CD4-positive, alpha-beta T cell treated with Interleukin-10 for 1 hour (primary cell): ENCODE measurements at places on chromosomes 5 and 9.
A peak's percentile ranks its signal among the peaks of the same experiment; 100 is the strongest.

DNA sequence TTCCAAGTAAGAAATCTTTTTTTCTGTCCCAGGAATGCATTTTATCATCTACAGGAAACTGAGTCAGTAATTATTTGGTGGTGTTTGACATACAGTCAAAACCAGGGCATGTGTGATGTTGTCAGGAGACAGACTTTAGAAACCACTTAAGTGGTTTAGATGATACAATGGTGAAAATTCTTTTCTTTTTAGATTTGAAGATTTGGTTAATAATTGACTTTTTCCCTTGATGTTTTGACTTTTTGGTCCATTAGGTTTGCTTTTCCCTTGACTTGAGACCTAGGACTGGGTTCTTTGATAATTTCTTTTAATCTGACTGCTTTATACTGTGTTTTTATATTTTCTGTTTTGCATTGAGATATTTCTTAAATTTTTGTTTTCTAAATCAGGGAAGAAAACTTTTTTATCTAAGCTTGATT, 85.2 kb downstream of the RASGRF2 start:
- no peak for DNase-seq

DNA sequence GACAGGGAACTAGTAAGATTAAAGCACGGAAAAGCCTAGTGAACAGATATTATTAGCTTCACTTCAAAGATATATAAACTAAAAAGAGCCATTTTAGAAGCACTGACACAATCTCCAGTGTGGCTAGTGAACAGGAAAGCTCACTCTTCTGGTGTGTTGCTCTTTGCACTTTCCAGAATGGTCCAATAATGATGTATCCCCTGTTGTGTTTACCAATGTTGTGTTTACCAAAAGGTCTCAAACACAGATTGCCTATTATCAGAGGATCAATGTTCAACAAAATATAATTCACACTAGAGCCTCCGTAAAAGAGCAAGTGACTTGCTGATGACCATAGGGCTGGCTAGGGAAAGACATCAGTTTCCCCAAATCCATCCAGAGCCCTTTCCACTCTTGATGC, 11.6 kb downstream of the KLHL3 start:
- DNase-seq = no peak

DNA sequence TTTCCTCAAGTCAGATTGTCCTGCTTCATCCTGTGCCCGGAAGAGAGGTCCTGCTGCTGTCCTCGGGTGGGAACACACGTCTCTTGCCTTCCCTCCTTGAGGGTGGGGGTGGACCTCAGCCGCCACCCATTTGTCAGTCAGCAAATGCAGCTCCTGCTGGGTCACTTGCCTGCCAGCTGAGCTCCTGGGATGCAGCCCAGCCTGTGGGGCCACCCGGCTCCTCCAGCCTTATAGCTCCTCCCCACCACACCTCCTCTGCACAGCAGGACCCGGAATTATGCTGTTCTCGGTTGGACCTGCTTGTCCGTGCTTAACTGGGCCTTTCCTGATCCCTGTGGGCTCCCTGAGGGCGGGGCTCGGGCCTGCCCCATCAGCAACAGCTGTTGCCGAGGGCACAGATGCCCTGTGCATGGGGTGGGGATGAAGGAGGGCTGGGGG, 52.7 kb downstream of the RXRA start:
- no peak for DNase-seq

GRCh38 chr5:80184235-80185023, 71.4 kb downstream of the SERINC5 start:
- no peak for DNase-seq

GRCh38 chr5:52356311-52356918, 431.3 kb upstream of the ITGA1 start:
- no peak for DNase-seq

DNA sequence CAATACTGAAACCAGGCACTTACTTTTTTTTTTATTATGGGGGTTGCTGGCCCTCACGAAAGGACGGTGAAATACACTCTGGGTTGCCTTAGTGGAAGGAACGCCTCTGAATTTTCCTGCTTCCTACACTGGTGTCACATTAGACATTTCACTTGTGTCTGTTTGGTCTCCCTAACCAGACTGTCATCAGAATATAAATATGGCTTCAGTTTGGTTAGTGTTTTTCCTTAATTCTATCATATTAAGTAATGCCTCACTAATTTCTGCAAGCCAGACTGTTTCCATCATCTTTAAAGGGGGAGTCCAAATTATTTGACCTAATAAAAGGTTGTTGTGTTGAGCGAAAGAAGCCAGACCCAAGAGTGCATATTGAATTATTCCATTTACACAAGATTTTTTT, 4.7 kb downstream of the GLIS3 start:
- DNase-seq = no peak

- no peak for DNase-seq
Observed at GRCh38 chr9:109100543-109101201, 19.1 kb downstream of the TMEM245 start.

GRCh38 chr5:123460296-123460729, 37.1 kb upstream of the CEP120 start:
- DNase-seq = peak; percentile 39

DNA sequence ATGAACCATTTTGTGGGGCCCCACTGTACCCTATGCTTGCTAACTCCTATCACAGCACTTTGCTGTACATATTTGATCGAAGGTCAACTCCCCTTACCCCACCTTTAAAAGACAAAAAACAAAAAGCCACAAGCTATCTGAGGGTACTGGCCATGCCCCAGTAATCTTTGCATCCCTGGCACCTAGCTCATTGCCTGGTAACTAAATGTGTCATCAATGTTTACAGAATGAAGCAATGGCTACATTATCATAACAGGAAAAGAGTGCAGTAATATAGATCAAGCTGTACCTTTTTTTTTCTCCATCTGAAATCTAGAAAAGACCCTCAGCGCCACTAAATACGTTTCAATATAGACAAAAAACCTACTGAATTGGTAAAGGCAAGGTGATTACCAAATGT, 188.0 kb downstream of the ELAVL2 start:
- DNase-seq = no peak

DNA sequence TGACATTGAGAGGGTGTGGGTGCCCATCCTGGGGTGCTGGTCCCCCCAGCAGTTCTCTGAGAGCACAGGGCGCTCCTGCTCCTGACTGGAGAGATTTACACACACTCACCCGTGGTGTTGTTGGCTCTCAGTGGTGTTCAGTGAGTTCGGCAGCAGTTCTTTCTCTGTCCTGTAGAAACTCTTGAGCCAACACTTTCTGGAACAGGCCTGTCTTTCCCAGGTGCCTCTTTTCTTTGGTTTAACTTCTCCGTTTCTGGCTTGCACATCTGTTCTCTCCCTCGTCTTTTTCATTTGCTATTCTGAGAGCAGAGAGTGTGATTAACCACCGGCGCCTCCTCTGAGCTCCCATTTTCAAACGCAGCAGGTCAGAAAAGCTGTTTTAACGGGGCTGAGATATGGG, 284.5 kb downstream of the IRX2 start:
- DNase-seq = no peak

- DNase-seq = no peak
Observed at GRCh38 chr5:155750101-155750500, 576.9 kb upstream of the SGCD start.

DNA sequence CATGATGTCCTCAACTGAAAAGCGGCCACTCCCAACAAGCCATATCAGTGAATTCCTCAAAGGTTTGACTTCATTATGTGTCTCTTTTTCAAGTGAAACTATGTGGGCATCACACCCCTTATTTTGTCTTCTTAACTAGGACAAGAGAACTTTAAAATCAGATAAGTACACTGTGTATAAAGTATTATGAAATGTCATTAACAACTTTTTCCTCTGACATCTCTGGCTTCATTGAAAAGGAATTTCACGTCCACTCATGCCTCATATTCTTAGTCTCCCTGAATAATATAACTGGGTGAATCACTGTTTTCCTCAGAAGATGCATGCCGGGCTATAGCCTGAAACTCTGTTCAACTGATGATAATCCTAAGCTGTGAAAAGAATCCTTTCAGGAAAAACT, 415.8 kb downstream of the ACTL7B start:
- DNase-seq = no peak

- DNase-seq = no peak
Observed at GRCh38 chr9:137272241-137273094, 5.1 kb upstream of the TOR4A start.

DNA sequence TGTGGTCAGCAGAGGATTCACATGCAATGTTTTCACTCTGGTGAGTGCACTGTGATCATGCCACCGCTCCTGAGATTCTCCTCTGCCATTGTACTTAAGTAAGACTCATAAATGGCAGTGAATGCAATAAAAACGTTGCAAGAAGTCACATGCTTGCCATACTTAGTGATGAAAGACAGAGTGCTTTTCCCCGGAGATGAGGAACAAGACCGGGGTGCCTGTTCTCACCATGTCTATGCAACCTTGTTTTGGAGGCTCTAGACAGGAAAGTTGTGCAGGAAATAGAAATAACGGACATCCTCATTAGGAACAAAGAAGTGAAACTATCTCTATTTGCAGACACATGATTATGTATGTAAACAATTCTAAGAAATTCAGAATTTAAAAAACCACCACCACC, 84.7 kb upstream of the IRX2 start:
- DNase-seq = no peak

- DNase-seq = no peak
Observed at GRCh38 chr9:86809759-86810367, 137.4 kb downstream of the GAS1 start.

- no peak for DNase-seq
Observed at GRCh38 chr5:11733185-11733839, 170.9 kb downstream of the CTNND2 start.

DNA sequence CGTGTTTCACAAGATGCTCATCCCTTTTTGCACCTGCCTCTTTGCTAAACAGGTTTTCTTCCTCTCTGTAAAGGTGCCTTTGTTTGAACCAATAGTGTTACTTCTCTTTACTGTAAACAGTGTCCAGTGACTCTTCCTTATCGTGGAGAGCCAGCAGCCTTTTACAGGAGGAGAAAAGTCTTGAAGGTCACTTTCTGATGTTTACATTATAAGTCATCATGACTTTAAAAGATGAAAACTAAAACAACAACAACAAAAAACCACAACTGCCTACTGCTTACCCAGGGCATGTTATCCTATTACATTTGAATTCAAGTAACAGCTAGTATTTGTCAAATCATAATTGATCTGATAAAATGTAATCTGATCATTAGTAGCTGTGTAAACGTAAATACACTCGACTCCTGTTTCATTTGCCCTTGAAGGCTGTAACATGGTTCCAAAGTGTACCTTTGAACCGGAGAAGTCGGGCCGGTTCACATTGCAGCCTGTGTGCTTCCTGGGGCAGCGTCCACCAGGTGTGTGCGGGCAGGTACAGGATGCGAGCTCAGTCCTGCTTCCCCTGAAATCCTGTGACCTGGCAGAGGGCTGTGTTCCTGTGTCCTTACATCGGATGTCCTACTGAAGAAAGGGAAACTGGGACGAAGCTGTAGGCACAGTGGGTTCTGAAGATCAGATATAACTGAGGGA, 118.1 kb downstream of the C9orf152 start:
- DNase-seq = no peak

DNA sequence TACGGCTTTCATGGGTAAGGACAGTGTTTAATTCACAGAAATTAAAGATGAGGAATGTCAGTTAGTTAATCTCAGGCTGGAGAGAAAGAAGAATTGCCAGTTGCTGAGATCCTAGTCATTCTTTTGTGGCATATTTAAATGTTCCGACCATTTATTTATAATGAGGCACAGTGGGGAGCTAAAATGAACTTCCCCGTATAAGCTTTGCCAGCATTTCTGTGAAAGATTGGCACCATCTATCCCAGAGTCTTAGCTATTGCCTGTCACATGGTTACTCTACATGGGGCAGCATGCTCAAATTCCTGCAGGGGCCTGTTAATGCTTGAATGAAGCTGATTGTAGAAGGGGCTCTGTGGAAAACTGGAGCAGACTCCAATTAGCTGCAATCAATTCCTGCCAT, 314.1 kb downstream of the PRELID2 start:
- no peak for DNase-seq

GRCh38 chr5:116032094-116032517, at the start of gene ARL14EPL:
ARL14EPL (plus strand) TSS chr5:116032472; CDS start chr5:116051466, 18,994 bp downstream.
- DNase-seq = no peak

DNA sequence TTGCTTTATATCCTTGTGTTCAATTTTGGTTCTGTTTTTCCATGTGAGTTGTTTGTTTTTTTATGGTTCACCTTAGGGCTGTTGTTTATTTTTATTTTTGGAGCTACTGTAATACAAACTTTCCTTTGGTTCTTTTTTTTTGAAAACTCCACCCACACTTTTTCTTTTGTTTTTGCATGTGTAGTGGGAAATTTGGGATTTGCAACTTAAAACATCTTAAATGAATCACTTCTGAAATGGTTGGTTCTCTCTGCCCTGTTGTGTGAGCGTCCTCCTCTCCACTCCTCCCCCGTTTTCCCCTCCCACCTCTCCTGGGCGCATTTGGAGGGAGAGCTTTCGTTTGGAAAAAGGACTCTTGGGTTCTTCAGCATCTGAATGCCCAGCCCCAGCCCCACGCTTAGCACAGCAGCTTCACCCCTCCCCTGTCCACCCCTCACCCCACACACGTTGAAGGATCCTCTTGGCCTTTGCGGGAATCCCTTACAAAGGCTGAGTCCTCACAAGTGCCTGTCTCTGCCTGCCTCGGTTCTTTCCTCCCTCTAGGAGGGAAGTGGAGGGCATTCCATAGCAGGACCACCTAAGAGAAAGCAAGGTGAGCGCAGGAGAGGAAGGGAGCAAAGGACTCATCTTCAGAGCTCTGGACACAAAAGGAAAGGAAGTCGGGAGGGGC, 67.2 kb downstream of the DMRT1 start:
- DNase-seq = no peak

GRCh38 chr9:135464181-135464580, 15.4 kb upstream of the PPP1R26 start:
- DNase-seq = no peak

DNA sequence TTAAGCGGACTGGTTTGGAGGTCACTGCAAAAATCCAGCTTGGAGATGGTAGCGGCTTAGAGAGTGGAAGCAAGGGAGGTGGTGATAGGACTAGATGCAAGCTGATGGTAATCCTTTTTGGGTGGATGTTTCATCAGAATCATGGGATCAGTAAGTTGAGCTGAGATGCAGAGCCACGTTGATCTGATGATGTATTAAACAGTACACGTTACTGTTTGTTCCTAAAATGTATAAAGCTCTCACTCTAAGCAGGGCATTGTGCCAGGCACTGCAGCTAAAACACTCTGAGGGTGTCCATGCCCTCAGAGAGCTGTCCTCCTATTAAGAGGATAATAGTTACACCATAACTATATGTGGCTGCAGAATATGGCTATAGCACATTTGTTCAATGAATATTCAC, 93.1 kb downstream of the JAKMIP2 start:
- DNase-seq = no peak

- peak; percentile 72 for DNase-seq
Observed at GRCh38 chr9:133994353-133995011, 2.4 kb upstream of the VAV2 start.

- no peak for DNase-seq
Observed at GRCh38 chr9:87869082-87869481, 13.6 kb upstream of the SPATA31E1 start.

DNA sequence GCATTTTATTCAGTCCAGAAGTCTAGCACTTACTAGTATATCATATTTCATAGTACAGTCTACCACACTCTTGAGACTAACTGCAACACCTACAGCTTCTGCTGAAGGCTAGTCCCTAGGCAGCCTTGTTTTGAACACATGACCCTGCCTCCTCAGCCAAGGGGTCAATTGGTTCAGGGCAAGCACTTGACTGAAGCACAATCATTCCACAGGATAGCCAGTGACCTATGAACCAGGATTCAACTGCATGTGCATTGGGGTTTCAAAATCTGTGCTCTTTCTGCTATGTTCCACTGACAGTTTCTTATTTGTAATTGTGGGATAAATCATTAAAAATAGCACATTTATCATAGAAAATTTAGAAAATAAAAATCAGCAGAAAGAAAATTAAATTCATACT, 186.8 kb downstream of the TMEM161B start:
- no peak for DNase-seq
